Fibroblast of the aortic adventitia (primary cell): ENCODE measurements at places on chromosomes 7 and 10.

DNA sequence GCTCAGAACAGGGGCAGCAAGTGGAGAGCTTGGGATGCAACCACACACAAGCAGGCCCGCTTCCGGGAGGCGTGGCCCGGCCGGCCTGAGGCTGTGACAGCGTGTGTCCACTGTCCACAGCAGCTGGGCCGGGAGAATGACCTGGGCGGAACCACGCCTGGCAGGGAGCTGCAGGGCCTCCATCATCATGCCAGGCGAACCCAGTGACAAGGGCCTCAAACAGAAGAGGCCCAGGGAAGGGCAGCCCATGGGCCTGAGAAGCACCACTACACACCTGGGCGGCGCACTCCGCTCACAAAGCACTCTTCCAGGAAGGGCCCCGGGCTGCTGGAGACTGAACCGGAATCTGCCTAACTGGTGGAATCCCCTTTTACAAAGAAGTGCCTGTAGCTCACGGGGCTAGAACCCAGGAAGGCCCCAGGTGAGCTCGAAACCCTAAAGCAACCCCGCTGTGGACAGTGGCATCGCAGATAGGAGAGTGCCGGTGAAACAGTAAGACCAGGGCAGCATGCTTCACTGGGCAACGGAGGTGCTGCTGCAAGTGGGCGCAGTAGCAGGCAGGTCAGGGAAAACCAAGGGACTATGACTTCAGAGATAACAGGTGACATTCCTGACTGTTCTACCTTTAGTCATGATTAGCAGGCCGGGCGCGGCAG lies 66.0 kb downstream of the MAD1L1 start:
- no peak for DNase-seq

- peak; percentile 92 for DNase-seq
These were observed 8.5 kb downstream of the ITPRIP start for GRCh38 chr10:104329735-104330134.

DNA sequence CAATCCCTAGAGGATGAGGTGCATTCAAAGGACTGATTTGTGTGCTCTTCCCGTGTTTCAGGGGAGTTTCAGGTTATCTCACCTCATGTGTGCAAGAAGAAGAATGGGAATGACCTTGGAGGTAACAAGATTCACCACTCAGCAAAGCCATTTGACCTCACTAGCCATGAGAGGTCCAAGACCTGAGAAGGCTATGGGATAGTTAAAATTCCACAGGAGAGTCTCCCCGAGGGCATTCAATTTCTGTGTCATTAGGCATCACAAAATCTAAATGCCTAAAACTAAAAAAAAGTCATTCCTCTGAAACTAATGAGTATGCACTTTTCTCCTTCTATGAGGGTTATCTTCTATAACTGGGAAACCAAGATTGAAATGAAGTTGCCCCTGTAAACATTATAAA lies 433.4 kb downstream of the KCNMA1 start:
- no peak for DNase-seq

- no peak for DNase-seq
These were observed 520.7 kb downstream of the KCNMA1 start for GRCh38 chr10:77116904-77117303.

DNA sequence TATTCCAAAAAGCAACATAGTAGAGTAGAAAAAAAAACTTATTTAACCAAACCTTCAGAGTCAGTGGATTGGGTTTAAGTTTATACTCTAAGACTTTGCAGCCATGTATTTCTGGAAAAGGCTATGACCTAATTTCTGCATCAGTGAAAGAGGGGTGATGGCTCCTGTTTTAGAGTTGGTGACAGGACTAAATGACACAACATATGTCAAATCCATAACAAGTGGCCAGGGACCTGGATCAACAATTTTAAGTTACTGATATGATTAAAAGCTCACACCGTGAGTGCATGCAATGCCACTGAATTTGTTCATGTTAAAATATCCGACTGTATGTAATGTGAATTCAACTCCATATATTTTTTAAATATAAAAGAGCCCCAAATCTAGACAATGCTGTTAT lies 390.6 kb downstream of the TNS3 start:
- DNase-seq: no peak

- DNase-seq: no peak
These were observed 14.8 kb upstream of the PRR15 start for GRCh38 chr7:29548823-29549222.

- DNase-seq: no peak
These were observed 78.9 kb downstream of the ALOX5 start for GRCh38 chr10:45452743-45453452.

DNA sequence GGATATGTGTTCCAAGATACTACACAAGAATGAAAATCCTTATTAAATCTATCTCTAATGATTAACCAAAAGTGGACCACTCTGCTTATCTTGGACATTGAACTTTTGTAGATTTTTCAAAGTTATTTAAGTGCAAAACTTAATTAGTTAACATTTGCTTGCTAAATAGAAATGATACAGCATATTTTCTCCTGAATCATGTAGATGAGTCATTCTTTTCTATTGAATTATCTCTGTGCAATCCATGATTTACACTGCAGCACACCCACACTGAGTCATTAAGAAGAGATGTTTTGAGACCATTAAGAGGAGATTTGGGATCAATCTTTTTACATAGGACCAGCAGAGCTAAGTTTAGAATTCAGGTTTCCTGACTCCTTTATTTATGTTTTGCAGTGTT lies 6.6 kb upstream of the ABCC2 start:
- DNase-seq: peak; percentile 90

DNA sequence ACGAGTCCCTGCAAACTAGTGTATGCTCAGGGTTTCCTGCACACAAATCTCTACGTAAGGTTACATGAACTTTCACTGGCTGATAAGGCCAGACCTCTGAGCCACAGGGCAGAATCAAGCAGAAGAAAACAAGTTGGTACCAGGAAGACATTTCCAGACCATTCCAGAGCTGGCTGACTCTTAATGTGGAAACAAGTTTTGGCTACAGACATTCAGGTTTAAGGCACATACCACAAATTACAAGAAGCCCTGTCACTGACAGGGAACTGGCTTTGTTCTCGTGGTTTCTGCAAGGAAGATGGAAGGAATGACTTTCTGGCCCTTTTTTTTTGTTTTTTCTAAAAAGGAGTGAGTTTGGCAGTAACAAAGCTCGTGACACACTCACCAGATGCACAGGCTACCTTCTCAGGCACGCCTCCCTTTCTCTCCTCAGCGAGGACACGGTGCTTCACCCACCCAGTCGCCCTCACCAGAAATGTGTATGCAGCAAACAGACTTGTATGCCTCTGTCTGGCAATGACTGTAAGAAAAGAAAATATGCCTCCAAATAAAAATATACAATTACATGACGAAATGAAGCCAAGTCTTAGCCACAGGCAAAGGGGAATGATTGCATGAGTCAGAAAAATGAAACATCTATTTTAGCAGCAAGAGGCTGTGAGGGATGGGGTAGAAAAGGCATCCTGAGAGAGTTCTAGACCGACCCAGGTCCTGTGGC lies 22.6 kb downstream of the PLAC9 start:
- peak; percentile 99 for DNase-seq

- no peak for DNase-seq
These were observed 23.3 kb upstream of the MEST start for GRCh38 chr7:130468612-130469011.

- DNase-seq: no peak
These were observed 59.2 kb downstream of the AKR1E2 start for GRCh38 chr10:4885162-4885561.

DNA sequence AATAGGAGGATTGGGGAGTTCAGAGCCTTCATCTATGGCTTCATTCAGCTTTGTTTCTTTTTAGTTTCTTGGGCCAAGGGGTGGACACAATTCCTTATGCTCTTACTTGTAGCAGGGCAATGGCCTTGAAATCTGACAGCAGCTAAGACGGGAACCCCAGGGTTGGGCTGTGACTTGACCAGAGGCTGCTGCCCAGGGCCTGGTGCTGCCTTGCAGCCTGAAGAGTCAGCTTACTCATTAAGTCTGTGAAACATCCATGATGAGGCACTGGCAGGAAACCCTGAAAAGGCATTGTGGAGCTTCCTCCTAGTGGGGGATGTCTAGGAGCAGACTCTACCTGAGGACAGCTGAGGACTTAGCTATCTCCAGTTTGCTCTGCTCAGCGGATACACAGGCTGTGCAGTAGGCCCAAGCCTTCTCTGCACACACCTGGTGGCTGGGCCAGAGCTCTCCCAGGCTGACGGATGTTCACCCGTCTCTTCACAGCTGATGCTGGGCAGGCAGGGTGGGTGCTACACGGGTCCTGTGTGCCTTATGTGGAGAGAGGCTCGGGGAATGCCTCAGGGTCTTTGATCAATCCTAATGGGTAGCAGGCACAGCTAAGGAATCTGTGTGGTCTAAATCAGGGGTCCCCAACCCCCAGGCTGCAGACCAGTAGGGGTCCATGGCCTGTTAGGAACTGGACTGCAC lies 17.8 kb downstream of the CXCL12 start:
- no peak for DNase-seq

DNA sequence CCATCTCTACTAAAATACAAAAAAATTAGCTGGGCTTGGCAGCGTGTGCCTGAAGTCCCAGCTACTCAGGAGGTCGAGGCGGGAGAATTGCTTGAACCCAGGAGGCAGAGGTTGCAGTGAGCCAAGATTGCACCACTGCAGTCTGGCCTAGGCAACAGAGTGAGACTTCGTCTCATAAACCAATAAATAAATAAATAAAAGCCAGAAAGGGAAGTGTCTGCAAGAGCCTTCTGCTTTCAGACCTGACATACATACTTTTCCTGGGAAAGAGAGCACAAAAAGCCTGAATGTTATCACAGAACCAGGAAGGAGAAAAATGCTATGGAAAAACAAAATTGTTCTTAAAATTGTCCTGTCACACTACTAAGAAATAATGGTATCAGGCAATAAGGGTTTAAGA lies 4.1 kb upstream of the KIF5B start:
- DNase-seq: no peak

- DNase-seq: peak; percentile 44
These were observed 1.8 kb upstream of the STEAP2 start for GRCh38 chr7:90209776-90210175.

GRCh38 chr7:46603780-46604179 lies 682.7 kb upstream of the IGFBP3 start:
- peak; percentile 66 for DNase-seq

DNA sequence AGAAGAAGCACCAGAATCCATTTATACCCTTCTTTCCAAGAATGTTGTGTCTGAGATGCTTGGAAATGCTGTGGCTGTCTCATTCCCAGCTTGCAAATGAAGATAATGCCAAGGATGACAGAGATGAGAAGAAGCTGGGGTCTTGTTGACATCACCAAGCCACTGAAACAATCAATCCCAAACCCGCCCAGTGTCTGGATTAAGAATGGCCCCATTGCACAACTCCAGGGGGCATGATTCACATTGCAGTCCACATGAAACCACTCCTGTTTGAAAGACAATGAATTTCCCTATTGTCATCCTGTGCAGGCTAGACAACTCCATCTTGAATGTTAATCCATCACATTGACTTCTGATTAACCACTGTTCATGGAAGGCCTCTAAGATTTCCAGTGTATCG lies 28.6 kb downstream of the SORBS1 start:
- DNase-seq: no peak

- DNase-seq: no peak
These were observed 296.2 kb upstream of the SMIM30 start for GRCh38 chr7:113414401-113415035.

DNA sequence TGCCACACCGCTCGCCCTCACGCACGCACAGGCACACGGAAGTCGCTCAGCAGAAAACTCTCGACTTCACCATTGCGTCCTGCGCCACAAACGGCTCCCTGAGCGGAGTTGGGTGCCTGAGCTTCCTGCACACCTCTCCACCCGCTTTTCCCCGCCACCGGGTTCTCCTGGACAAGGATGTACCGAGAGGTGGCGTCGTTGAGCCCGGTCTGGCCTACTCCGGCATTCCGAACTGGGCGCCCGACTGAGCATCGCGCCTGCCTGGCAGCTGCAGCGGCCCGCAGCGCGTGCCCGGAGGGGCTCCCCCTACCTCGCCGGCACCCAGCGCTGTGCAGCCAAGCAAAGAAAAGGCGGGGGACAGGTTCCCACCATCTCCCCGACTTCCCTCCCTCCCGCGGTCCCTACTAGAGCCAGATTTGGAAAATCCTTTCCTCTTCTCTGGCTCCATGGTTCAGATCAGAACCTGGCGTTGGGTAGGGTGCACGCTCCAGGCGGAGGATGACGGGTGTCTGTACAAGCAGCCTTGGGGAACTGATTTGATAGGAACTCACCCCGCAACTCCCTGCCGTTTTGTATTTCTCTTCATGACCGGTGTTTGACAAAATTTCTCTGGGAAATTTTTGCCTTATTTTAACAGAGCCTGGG lies 1.7 kb downstream of the SORCS3 start:
- DNase-seq: peak; percentile 22

DNA sequence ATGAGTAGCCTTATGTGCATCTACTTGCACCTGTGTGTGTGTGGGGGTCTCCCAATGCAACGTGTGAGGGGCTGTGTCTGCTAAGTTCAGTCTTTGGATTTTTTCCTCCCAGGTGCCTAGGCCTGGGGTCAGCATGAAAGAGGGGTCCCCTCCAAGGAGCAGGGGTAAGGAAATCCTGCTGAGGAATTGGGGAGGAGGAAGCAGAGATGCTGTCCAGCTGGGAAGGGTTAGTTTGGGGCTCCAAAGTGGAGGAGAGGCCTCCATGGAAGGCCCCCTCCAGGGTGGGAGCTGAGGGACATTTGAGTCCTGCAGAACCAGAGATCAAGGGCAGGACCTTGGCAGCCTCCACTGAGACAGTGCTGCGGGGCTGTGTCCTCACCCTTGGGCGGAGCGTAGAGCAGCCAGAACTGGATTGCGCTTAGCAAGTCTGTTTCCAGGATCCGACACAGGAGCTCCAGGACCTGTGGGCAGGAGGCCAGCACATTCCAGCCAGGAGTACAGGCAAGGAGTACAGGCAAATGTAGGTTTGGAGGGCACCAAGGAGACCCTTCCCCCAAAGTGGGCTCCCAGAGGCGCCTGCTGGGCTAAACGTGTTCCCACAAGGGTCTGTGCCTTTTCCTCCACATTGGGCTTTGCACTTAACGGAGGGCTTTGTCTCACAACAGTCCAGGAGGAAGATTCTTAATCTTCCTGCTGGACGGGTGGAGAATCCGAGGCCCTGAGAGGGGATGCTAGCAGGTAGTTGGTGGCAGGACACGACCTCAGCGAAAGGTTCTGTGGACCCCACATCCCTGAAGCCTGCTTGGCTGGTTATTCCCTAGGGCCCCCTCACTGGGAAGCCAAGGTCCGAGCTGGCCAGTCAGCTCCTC lies 10.1 kb downstream of the TBATA start:
- DNase-seq: no peak

DNA sequence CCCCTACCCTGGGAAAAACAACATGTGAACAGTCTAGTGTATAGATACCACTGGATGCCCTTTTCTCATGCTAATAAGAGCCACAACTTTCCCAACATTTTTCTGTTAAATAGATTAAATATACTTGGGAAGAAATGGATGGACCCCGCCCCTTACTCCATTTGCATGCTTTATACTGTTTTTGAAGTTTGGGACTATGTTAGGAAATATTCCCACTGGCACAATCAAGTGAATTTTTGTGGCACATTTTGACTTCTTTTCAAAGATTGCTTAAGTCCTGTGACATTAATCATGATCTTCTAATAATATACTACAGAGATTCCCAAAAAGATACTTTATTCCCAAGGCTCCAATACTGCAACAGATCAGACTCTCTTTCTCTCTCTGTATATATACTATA lies 216.6 kb downstream of the TWIST1 start:
- DNase-seq: peak; percentile 91
